Astrocyte (in vitro differentiated cells and primary cell): ENCODE measurements at places on chromosomes 1 and 21. TPM values are rescaled to one million over a fixed set of nuclear protein-coding genes. Genes with fewer than 3 reads are reported as not detected.

FCRL4 gene
- total RNA-seq = 0.48 TPM in 1 of 2 replicates, not detected in the other

CFHR1 gene
- 0.23 TPM in 1 of 2 replicates, not detected in the other for total RNA-seq

GRIK1 gene
- total RNA-seq = not detected in 2 replicates

CFHR5 gene
- total RNA-seq = not detected in 2 replicates

UBE2U gene
- total RNA-seq = not detected in 2 replicates

CD101 gene
- total RNA-seq = 1.6 and 2.6 TPM in 2 replicates

TFF2 gene
- total RNA-seq = not detected in 2 replicates

PRKAA2 gene
- 1.6 and 2.4 TPM in 2 replicates for total RNA-seq

S100A5 gene
- total RNA-seq = 0.39 TPM in 1 of 2 replicates, not detected in the other

SELP gene
- 0.19 TPM in 1 of 2 replicates, not detected in the other for total RNA-seq

AMY1B gene
- not detected in 2 replicates for total RNA-seq

GRCh38 chr1:248243204-248243603 is 12.0 kb downstream of the OR2M4 start:
- H3K36me3 ChIP-seq = no peaks in the 10 kb centered on the region
- DNase-seq = no peak
- H3K27me3 ChIP-seq = no peaks in the 10 kb centered on the region
- H3K4me3 ChIP-seq = no peak overlapping the region
- H3K27ac ChIP-seq = no peak overlapping the region

DNA sequence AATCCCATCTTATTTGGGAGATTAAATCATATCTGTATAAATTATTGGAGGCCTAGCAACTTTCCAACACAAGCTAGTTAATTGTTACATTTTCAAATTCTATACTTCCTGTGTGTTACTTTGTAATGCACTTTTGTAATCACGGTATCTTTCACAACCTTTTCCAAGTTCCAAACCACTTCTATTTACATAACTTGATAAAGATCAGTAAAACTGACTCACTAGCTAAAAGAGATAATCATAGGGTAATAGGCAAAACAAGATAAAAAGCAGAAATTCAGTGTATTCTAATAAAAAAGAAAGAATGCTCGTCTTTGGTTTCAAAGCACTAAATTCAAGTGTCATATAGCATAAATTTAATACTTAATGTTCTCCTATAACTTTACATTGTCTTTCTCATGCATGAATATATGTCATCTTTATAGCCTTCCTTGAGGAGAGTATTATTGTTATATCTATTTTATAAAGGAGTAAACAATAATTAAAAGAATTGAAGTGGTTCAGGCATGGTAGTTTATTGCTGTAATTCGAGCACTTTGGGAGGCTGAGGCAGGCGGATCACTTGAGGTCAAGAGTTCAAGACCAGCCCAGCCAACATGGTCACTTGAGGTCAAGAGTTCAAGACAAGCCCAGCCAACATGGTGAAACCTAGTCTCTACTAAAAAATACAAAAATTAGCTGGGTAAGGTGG is 66.4 kb downstream of the RGS13 start:
- peaks cover 23% of the 10 kb centered on the region for H3K4me1 ChIP-seq
- peak; percentile 88 for DNase-seq
- peak overlapping the region; percentile 48 for H3K27ac ChIP-seq

- H3K27me3 ChIP-seq = no peaks in the 10 kb centered on the region
- no peak overlapping the region for H3K4me3 ChIP-seq
- peak; percentile 42 for DNase-seq
Observed at GRCh38 chr1:227068883-227069282, 128.8 kb downstream of the COQ8A start.

DNA sequence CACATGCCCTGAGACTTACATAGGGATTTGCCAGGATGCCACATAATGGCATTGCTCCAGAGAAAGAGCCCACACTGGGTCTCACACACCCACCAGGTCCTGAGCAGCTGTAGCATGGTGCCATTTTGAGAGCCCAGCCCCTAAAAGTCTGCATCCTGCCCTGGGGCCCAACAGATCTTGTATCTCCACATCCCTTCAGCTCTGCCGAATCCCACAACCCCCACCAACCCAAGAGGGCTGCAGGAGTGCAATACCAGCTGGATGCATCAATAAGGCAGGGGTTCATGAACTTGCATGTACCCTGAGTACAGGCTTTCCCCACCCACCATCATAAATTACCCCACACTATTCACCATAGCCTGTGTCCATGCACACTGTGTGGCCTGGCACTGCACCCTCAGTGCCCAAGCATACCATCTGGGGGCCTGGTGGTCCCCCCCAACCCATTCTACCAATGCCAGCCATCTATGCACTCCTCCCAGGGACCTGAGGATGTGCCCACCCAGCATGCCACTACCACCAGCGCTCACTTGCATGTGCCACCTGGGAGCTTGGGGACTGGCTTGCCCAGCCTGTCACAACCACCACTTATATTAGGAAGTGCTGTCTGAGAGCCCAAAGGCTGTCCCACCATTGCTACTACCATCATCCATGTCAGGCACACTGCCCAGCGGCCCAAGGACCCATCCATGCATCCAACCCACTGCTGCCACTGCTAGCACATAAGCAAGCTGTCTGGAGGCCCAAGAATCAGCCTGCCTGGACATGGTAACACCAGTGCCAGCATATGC is 4.1 kb upstream of the KRTAP12-2 start:
- no peak overlapping the region for H3K4me3 ChIP-seq
- H3K36me3 ChIP-seq = no peaks in the 10 kb centered on the region
- H3K27me3 ChIP-seq = no peaks in the 10 kb centered on the region
- no peaks in the 10 kb centered on the region for H3K4me1 ChIP-seq
- no peak for DNase-seq

- H3K27ac ChIP-seq = no peak overlapping the region
- peaks cover 26% of the 10 kb centered on the region for H3K4me1 ChIP-seq
- no peak overlapping the region for H3K4me3 ChIP-seq
Observed at GRCh38 chr1:198913667-198914066, 274.8 kb downstream of the PTPRC start.

DNA sequence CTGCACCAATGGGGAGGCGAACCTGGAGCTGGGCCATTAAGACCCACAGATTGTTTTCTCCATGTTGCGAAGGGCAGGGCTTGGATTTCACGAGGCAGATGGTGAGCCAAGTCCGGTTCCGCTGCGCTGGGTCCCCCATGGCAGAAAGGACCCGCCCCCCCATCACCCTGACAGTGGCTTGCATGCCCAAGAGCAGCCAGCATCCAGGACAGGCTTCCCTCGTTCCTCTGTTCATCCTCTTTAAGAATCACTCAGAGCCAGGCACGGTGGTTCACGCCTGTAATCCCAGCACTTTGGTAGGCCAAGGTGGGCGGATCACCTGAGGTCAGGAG is 15.8 kb upstream of the NPHP4 start:
- H3K27ac ChIP-seq = no peak overlapping the region
- H3K36me3 ChIP-seq = no peaks in the 10 kb centered on the region
- no peaks in the 10 kb centered on the region for H3K27me3 ChIP-seq
- H3K4me3 ChIP-seq = no peak overlapping the region
- DNase-seq = no peak

- no peaks in the 10 kb centered on the region for H3K36me3 ChIP-seq
- peaks cover 2% of the 10 kb centered on the region for H3K27me3 ChIP-seq
- no peak overlapping the region for H3K4me3 ChIP-seq
- no peak overlapping the region for H3K27ac ChIP-seq
- no peaks in the 10 kb centered on the region for H3K4me1 ChIP-seq
Observed at GRCh38 chr1:207619871-207620542, 24.9 kb upstream of the CR1L start.

GRCh38 chr1:170483051-170483450 is 48.9 kb upstream of the GORAB start:
- H3K4me3 ChIP-seq = no peak overlapping the region
- no peaks in the 10 kb centered on the region for H3K36me3 ChIP-seq
- no peaks in the 10 kb centered on the region for H3K27me3 ChIP-seq
- H3K27ac ChIP-seq = no peak overlapping the region

- no peak overlapping the region for H3K27ac ChIP-seq
- H3K4me3 ChIP-seq = no peak overlapping the region
- no peak for DNase-seq
- no peaks in the 10 kb centered on the region for H3K36me3 ChIP-seq
- H3K27me3 ChIP-seq = no peaks in the 10 kb centered on the region
Observed at GRCh38 chr1:167244244-167244643, 23.6 kb downstream of the POU2F1 start.

- H3K4me3 ChIP-seq = no peak overlapping the region
- H3K27ac ChIP-seq = no peak overlapping the region
- H3K4me1 ChIP-seq = no peaks in the 10 kb centered on the region
- H3K27me3 ChIP-seq = peaks cover 14% of the 10 kb centered on the region
- DNase-seq = no peak
Observed at GRCh38 chr1:227998374-227999055, 8.3 kb upstream of the WNT3A start.

- no peaks in the 10 kb centered on the region for H3K4me1 ChIP-seq
- no peaks in the 10 kb centered on the region for H3K27me3 ChIP-seq
- H3K27ac ChIP-seq = no peak overlapping the region
- H3K4me3 ChIP-seq = no peak overlapping the region
- no peaks in the 10 kb centered on the region for H3K36me3 ChIP-seq
- DNase-seq = no peak
Observed at GRCh38 chr1:73711089-73711488, 486.9 kb downstream of the LRRIQ3 start.

DNA sequence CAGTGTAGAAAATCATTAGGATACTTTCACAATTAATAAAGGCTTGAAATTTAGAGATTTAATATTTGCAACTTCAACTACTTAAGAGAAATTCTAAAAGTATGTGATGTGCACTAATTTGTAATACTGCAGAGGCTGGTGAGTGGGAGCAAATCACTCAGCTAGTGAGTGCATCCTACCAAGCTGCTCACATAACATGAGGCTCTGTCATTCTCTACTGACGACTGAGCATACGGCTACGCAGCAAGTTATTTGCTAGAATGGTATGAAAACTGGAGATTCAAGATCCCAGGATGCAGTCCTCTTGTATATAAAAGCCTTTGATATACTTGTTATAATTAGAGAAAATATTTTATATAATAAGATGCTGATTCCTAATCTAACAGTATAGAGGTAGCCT is 90.1 kb downstream of the ATP1B1 start:
- no peak overlapping the region for H3K4me3 ChIP-seq
- H3K27ac ChIP-seq = no peak overlapping the region
- H3K36me3 ChIP-seq = no peaks in the 10 kb centered on the region
- no peaks in the 10 kb centered on the region for H3K27me3 ChIP-seq
- H3K4me1 ChIP-seq = peaks cover 10% of the 10 kb centered on the region

GRCh38 chr1:112674986-112675727 is 698 bp downstream of the MOV10 start:
- H3K4me1 ChIP-seq = peaks cover 19% of the 10 kb centered on the region
- no peaks in the 10 kb centered on the region for H3K27me3 ChIP-seq
- peak overlapping the region; percentile 85 for H3K4me3 ChIP-seq
- peaks cover 20% of the 10 kb centered on the region for H3K36me3 ChIP-seq
- peak overlapping the region; percentile 86 for H3K27ac ChIP-seq

DNA sequence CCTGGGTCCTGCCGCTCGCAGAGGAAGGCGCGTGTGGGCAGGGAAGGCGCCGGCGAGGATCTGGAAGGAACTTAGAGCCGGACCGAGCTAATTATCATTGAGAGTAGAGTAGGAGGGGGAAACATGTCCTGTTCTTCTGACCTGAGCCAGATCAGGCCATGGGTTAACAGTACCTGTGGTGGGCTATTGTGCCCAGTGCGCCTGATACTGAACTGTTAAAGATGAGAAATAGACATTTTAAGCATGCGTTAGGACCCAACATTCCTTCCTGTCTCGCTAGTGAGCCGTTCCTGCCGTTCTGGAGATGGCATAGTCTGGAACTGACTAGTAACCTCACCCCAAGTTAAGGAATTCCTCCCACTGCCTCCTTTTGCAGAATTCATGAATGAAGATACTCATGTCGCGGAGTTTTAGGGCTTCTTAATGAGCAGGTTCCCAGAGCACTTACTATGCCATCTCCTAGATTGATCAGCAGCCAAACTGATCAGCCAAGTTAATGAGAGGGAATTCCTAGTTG is 870 bp downstream of the STRIP1 start:
- H3K4me3 ChIP-seq = peak overlapping the region; percentile 76
- H3K4me1 ChIP-seq = peaks cover 20% of the 10 kb centered on the region
- H3K27ac ChIP-seq = peak overlapping the region; percentile 83
- H3K27me3 ChIP-seq = no peaks in the 10 kb centered on the region

- no peak for DNase-seq
- H3K27me3 ChIP-seq = no peaks in the 10 kb centered on the region
- no peaks in the 10 kb centered on the region for H3K4me1 ChIP-seq
- H3K27ac ChIP-seq = no peak overlapping the region
- H3K4me3 ChIP-seq = no peak overlapping the region
Observed at GRCh38 chr1:179327679-179328078, 34.1 kb downstream of the SOAT1 start.

GRCh38 chr1:1432274-1432950 is 3.1 kb upstream of the VWA1 start:
- no peak for DNase-seq
- no peak overlapping the region for H3K4me3 ChIP-seq
- no peak overlapping the region for H3K27ac ChIP-seq
- no peaks in the 10 kb centered on the region for H3K27me3 ChIP-seq
- H3K4me1 ChIP-seq = peaks cover 35% of the 10 kb centered on the region

DNA sequence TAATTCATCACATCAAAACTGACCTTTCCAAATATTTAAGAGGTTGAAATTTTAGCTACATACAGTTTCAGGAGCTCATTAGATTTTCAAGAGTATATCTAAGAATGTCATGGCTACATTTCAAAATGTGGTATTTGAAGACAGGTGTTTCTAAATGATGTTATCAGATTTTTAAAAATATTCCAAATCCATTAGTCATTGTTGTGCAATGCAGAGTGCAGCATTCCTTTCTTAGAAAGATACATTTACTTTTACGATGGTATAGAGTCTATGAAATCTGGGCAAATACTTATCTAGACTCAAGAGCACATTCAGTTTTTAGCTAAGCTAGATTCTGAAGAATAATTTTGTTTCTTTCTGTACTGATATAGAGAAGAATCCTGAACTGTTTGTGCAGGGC is 230.3 kb downstream of the CHRM3 start:
- DNase-seq = no peak
- H3K36me3 ChIP-seq = no peaks in the 10 kb centered on the region
- H3K27ac ChIP-seq = no peak overlapping the region
- H3K4me1 ChIP-seq = no peaks in the 10 kb centered on the region
- H3K27me3 ChIP-seq = no peaks in the 10 kb centered on the region

GRCh38 chr1:16924919-16925477 is 3.3 kb downstream of the CROCC start:
- H3K36me3 ChIP-seq = no peaks in the 10 kb centered on the region
- H3K27me3 ChIP-seq = no peaks in the 10 kb centered on the region
- DNase-seq = no peak

DNA sequence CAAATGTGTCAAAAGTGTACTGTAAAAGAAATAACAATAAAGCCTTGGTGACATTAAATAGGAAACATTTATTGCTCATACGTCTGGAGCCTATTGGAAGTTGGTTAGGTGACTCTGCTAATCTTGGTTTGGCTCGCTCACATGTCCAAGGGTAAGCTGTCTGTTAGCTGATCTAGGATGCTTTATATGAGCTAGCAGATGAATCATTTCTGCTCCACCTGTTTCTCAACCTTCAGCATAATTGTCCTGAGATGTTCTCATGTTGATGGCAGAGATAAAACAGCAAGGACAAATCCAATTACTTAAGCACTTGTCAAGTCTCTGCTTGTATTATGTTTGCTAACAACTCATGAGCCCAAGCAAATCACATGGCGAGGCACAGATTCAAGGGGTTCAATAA is 56.0 kb upstream of the CD53 start:
- H3K27me3 ChIP-seq = no peaks in the 10 kb centered on the region
- DNase-seq = no peak
- no peak overlapping the region for H3K27ac ChIP-seq
- H3K36me3 ChIP-seq = no peaks in the 10 kb centered on the region
- H3K4me3 ChIP-seq = no peak overlapping the region
